Type B pancreatic cell (in vitro differentiated cells): ENCODE measurements at places on chromosomes 1 and 21.

DNA sequence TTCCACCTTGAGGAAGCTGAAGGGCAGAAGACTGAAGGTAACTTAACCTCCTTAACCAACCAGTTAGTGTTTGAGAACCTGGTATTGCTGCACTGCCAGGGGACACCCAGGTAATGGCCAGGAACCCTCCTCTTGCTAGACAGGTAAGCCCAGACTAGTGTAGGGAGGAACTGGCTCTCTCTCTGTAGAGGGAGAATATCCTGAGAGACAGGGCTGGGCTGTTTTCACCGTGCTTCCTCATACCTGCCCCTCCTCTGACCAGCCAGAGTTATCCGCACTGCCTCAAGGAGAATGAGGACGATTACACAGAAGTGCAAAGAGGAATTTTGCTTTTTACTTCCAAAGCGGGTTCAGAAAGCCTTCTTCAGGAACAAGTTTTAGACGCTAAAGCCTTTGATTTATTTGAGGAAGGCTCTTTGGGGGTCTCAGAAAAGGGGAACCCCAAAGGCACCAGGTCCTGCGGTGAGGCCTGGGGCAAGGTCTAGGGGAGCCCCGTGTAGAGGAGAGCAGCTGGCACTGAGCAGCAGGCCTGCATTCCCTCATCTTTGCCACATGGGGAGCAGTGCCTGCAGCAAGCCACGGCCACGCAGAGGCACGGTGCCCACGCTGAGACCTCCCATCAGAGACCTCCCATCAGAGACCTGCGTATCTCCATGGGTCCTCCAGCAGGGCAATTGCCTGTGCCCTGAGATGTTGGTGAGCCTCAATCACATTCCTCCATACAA, 13.5 kb downstream of the GNG4 start:
- no peak for DNase-seq

DNA sequence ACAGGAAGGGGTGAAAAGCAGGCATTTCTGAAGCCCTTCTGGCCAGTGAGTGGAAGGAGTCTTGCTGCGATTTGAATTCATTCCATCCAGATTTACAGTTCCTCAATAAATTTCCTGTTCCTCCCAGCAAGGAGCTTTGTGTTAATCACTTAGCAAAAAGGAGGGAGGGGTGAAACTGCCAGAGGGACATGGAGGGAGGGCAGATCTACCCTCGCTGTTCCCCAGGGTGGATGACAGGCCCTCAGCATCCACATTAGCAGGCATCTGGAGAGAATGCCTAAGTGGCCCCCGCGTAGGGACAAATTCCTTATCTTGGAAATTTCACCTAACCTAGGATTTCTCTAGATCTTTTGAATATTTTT, 1.2 kb downstream of the ETV3 start:
- no peak for DNase-seq

DNA sequence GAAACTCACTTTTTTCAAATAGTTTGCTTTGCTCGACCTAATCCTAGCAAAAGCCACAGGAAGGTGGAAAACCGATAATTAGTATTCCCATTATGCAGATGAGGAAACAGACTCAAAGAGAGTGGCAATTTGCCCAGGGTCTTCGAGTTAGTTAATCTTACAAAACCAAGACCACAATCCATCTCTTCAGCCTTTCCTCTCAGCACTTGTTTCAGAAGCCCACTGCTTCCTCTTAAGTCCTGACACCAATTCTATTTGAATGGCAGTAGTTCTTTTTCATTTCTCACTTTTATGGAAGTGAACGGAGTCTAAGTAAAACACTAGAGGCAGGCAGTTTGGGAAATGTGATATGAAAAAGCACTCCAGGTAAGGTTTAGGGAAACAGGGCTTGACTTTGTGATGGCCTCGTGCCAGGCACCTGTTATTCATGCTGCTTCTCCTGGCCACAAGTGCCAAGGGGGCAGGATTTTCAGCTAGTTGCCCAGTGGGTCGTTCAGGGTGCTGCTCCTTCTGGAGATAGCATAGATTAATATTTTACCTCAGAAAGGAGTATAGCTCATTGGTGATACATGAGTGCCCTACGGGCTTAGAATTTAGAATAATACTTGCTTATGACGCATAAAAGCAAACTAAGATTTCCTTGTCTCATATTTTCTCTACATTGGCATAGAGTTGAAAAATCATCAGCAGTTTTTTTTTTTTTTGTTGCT, 76.6 kb upstream of the NRIP1 start:
- DNase-seq: no peak

- DNase-seq: no peak
These were observed 310.7 kb downstream of the PLPP3 start for GRCh38 chr1:56268519-56269140.

GRCh38 chr1:97787231-97787630, 133.6 kb downstream of the DPYD start:
- DNase-seq: no peak

DNA sequence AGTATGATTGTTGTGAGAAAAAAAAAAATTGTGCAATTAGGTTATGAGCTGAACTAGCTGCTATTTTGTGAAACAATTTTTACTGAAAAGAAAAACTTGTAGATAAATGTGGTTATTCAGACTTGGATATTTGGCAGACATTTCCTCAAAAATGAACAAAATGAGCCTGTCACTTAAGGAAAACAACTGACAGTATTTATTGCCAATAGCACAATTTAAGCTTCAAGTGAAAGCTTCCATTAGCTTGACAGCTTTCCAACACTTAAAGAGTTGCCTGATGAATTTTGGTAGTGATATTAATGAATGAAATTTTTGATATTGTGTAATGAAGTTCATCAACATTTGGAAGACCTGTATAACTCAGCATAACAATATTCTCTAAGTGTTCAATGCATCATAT, 116.1 kb upstream of the RGS1 start:
- DNase-seq: no peak

GRCh38 chr1:110890474-110891196, 17.7 kb downstream of the CD53 start:
- DNase-seq: no peak

- DNase-seq: no peak
These were observed 111.0 kb downstream of the PGBD5 start for GRCh38 chr1:230315099-230315498.

DNA sequence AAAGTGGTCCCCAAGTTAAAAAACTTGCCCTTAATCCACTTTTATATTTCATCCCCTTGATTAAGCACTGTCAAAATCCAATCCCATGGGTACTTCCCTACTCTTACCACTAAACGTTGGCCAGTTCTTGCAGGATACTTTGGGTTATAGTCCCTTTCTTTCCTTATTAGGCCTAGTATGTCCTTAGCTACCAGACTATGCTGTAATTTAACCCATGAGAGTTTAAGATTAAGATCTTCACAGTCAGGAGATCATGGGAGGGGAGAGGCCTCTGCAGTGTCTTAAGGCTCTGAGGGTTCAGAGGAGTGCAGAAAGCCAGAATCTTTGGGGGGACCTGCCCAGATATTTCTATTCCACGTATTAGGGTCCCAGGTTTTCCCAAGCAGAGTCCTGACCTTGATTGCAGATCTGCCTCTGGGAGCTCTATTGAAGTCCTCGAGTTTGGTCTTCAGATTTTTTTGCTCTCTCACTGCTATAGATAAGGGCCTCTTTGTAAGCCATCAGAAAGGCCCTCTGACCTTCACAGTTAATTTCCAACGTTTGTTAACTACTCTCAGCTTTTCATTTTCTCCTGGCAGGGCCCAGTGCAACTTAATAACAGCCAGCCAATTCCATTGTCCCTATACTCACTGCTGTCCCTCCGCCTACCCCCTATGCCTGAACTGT, 9.0 kb upstream of the CGN start:
- DNase-seq: no peak

DNA sequence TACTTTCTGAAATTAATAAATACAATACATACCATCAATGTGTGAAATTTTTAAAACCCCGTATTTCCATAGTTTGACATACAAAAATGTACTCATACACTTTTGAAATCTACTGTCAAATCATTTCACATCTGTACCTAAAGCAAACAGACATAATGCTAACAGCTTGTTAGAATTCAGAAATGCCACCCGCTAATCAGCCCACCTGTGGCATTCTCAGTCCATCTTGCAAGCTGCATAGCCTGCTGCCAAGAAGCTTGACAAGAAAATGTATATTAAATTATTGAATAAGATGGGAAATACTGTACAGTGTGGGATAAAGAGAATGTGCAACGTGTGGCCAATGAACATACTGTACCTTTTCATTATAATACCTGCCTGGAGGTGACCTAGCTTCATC, 55.1 kb downstream of the ZBTB18 start:
- no peak for DNase-seq

DNA sequence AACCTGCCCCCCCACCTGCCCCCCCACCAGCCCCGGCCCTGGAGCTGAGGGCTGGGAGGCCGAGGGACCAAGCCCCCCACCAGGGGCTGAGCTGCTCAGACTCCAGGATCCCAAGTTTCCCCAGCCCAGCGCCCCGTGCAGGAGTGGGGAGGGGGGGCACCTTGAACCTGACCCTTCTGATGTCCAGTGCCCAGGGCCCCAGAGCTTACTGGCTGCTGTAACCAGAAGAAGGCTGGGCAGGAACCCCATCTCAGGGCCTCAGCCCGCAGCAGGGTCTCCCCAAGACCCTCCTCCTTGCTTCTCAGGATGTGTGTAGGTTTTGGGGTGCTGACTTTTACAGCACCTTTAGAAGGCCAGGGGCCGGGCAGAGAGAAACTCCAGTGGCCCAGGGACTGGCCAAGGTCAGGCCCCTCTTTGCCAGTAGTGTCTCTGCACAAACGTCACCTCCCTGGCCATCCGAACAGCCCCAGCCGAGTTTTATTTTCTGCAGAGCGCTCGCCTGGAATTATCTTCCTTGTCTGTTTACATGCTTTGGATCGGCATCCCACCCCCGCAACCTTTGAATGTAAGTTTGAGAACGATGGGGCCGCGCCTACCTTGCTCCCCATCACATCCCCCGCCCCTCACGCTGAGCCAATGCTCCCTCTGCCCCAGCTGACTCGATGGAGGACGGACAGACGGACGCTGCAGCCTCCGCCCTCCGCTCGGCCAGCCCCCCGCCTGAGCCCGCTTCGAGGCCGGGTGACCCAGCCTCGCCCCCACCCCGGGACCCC, 70.1 kb upstream of the CASZ1 start:
- DNase-seq: no peak

GRCh38 chr1:235586413-235586812, 63.2 kb downstream of the GNG4 start:
- DNase-seq: no peak

DNA sequence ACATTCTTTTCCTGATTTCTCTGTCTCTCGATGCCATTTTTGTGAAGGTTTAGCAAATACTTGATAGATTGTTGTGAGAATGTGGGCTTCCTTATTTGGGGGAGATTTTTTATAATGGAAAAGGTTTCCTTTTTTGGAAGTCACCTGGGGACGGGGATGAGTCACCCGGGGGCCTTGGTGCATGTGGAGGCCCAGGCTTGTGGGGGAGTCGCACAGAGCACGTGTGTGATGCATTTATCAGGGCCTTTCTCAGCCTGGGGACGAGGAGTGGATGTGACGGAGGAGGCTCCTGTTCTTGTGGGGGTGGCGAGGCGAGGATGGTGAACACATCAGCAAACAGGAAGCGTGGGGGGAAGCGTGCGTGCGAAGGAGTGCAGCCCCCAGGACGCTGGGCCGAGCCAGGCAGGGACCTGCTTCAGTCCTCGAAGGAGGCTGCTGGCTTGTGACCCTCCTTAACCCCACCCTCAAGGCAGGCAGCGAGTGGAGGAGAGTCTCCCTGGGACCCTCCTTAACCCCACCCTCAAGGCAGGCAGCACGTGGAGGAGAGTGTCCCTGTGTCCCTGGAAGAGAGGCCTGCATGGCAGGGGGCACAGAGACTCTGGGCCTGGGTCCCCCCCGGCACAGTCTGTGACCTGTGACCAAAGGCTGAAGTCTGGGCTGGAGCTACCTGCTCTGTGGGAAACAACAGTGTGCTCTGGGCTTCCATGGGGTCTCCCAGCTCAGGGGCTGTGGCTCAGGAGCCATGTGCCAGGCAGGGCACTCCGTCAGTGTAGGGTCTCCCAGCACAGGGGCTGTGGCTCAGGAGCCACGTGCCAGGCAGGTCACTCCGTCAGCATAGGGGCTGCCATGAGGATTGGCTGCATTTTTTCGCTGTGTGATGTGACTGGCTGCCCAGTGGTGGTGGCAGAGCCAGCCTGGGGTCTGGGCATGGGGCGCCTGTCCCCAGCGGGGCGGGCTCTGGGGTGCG, 57.2 kb downstream of the AGPAT3 start:
- DNase-seq: no peak

DNA sequence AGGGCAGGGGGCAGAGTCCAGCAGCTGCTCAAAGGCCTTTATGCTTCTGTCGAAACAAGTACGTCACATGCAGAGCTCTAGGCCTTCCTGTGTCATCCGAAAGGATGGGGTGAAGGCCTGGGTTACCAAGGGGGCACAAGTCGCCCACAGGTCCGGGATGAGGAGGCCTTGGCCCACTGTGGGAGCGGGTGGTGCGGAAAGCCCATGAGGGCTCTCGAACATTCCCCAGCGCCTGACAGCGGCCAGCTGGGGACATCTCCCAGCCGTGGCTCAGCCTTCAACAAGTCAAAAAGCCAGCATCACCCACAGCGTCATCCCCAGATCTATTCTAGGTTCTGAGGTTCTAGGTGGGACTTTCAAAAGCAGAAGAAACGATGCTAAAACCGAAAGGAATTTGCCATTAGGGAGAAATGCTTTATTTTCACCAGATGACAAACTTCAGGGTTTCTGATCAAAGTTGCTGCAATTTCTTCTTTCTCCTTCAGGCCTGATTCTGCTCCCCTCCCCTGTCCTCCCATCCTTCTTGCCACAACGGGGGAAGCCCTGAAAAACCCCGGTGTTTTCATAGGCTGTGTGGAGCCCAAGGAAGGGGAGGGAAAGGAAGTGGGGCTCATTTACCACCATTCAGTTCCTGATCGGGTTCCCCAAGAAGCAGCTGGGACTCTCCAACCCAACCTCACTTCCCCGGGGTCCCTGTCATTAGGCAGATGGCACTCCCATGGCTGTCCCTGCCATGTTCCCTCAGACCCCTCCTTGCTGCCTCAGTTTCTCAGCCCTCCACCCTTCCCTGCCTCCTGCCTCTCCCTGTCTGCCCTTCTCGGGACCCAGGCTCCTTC, 17.6 kb downstream of the GPR137B start:
- DNase-seq: no peak

DNA sequence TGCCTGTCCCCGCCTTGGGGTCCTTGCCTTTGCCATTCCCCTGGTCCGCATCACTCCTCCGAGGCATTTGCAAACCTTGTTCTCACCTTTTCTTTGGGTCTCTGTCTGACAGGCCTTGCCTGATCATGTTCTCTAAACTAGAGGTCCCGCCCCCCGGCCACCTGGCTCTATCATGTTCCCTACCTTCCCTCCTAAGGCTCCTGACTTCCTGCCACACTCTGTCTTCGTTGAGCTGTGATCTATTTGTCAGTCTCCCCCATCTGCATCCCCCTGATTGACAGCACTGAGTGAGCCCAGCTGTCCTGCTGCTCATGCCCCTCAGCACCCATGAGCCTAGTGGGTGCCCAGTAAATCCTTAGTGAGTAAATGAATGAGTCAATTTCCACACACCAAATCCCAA, 22.8 kb downstream of the ERG start:
- no peak for DNase-seq

GRCh38 chr1:167122568-167122967, 28.7 kb downstream of the STYXL2 start:
- DNase-seq: no peak

DNA sequence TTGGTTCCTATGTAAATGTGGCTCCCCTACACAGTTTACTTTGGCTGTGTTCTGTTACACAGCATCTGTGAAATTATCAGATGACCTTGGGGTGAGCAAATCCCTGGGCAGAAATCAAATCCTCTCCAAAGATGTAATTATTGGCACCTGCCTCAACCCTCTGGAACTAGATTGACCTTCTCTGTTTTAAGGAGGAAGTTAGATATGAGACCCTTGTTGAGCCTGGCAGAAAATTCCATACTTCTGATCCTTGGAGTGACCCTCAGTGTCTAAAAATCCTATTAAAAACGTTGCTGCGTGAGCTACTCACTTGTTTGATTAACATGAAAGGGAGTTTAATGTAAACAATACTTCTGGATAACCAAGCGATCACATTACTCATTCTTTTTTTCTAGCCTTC, 122.0 kb downstream of the CLIC6 start:
- DNase-seq: no peak
